ENCODE measurements at places on chromosomes 2 and 18. TPM values are rescaled to one million over a fixed set of nuclear protein-coding genes. Genes with fewer than 3 reads are reported as not detected.

PPP1R1C gene
- total RNA-seq, result 0.50 TPM

NOL4 gene
- total RNA-seq, result not detected

NT5C1B gene
- total RNA-seq, result not detected

DIPK1C gene
- not detected for total RNA-seq

MTCL1 gene
- 56.0 TPM for total RNA-seq

TMEM247 gene
- total RNA-seq, result not detected

ERBB4 gene
- 0.17 TPM for total RNA-seq

GRCh38 chr18:46324087-46324955 is 220.1 kb downstream of the HAUS1 start:
- no peaks in the 10 kb centered on the region for H3K4me1 ChIP-seq
- no peak overlapping the region for H3K4me3 ChIP-seq
- no peaks in the 10 kb centered on the region for H3K36me3 ChIP-seq

DNA sequence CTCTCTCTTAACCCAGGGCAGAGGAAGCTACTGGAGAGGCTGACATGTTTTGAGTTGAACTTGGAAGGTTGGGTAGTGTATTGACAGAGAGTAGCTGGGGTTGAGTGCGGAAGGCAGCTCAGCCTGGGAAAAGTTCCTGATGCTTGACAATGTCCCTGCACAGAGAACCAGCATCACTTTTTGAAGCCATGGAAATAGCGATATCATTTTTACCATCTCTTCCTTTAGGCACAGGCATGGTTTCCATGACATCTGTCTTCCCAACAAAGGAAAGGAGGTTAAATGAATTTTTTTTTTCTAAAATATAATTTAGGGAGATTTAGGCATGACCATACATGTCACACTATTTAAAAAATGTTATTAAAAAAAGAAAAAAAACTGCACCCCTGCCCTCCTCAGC is 78.3 kb upstream of the KCNE4 start:
- H3K27ac ChIP-seq, result no peak overlapping the region
- no peaks in the 10 kb centered on the region for H3K4me1 ChIP-seq
- no peak overlapping the region for H3K4me3 ChIP-seq
- no peaks in the 10 kb centered on the region for H3K36me3 ChIP-seq

DNA sequence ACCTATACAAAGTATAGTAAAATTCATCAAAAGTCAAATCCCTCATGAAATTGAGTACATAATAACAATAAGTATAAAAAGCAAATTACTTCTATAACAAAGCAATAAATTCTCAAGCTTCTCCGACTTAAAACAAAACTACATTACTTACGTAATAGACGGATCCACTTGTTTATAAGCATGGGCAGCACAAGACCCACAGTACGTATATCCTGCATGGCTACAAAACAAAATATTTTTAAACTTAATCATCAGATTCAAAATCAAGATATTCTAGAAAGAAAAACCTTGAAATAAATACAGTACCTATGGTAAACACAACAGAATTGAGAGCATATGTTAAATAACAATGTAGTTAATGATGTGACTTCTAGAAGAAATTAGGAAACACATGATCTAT is 78.9 kb downstream of the MEMO1 start:
- H3K27ac ChIP-seq, result no peak overlapping the region
- peak; percentile 8 for DNase-seq
- H3K4me3 ChIP-seq, result no peak overlapping the region
- H3K27me3 ChIP-seq, result no peaks in the 10 kb centered on the region
- H3K36me3 ChIP-seq, result no peaks in the 10 kb centered on the region
- no peaks in the 10 kb centered on the region for H3K4me1 ChIP-seq

- H3K4me3 ChIP-seq, result no peak overlapping the region
- peak; percentile 55 for DNase-seq
- no peaks in the 10 kb centered on the region for H3K4me1 ChIP-seq
- H3K27me3 ChIP-seq, result no peaks in the 10 kb centered on the region
Measured at GRCh38 chr2:51329512-51329911, 297.6 kb upstream of the NRXN1 start.

GRCh38 chr18:58766164-58766563 is 94.9 kb downstream of the MALT1 start:
- H3K4me3 ChIP-seq, result no peak overlapping the region
- H3K36me3 ChIP-seq, result no peaks in the 10 kb centered on the region
- H3K27me3 ChIP-seq, result peaks cover 7% of the 10 kb centered on the region
- H3K27ac ChIP-seq, result no peak overlapping the region
- DNase-seq, result no peak

DNA sequence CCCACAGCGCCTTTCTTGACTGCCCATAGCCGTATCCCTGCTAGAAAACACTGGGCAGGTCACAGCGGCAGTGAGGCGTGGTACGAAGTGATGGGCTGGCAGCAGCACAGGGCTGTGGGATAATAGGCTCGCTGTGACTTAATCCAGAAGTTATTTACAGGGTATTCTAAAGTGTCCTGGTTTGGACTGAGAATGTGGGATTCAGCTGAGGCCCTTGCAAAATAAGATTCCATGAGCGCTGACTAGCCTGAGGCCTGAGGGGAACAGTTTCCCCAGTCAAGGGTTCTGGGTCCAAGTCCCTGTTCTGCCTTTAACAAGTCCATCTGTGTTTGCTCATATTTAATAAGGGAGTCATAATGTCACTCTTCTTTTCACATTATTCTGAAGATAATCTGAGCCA is 34.6 kb downstream of the SETBP1 start:
- no peak overlapping the region for H3K27ac ChIP-seq
- no peak overlapping the region for H3K4me3 ChIP-seq
- no peaks in the 10 kb centered on the region for H3K4me1 ChIP-seq
- H3K27me3 ChIP-seq, result no peaks in the 10 kb centered on the region
- no peaks in the 10 kb centered on the region for H3K36me3 ChIP-seq

GRCh38 chr2:127706215-127706990 is 5.1 kb downstream of the SFT2D3 start:
- DNase-seq, result no peak
- peaks cover 6% of the 10 kb centered on the region for H3K36me3 ChIP-seq
- no peaks in the 10 kb centered on the region for H3K4me1 ChIP-seq
- no peak overlapping the region for H3K4me3 ChIP-seq

DNA sequence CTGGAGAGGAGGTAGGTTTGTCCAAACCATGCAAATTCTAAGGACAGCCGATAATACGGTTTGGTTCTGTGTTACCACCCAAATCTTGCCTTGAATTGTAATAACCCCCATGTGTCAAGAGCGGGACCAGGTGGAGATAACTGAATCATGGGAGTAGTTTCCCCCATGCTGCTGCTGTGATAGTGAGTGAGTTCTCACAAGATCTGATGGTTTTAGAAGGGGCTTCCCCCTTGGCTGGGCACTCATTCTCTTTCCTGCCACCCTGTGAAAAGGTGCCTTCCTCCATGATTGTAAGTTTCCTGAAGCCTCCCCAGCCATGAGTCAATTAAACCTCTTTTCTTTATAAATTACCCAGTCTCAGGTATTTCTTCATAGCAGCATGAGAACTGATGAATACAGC is 295.2 kb downstream of the NBAS start:
- no peaks in the 10 kb centered on the region for H3K27me3 ChIP-seq
- DNase-seq, result no peak
- no peaks in the 10 kb centered on the region for H3K4me1 ChIP-seq
- H3K36me3 ChIP-seq, result no peaks in the 10 kb centered on the region
